ENCODE measurements at places on chromosomes 1 and 21.

- no peak for DNase-seq
Observed at GRCh38 chr1:78043436-78043835, 2.3 kb upstream of the GIPC2 start.

GRCh38 chr1:230641346-230641745, 935 bp upstream of the COG2 start:
- DNase-seq = no peak

- no peak for DNase-seq
Observed at GRCh38 chr1:226577401-226578180, 29.0 kb downstream of the STUM start.

- DNase-seq = no peak
Observed at GRCh38 chr1:22291494-22291893, 148.6 kb upstream of the WNT4 start.

DNA sequence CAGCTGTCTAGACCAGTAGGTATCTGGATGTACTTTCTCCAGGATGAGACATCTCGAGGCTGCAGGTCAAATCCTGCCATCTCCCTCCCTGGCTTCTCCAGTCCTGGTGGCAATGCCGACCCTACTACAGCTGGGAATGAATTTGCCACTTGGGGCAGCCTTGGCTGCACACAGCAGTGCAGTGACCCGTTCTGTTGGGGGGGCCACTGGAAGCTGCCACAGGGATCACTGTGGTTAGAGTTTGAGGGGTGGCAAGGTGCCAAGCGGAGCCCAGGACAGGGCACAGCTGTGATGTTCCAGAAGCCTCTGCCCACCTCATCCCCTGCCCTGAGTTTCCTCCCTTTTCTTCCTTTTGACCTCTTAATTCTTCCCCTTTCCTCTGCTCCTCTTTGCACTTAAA, 17.1 kb downstream of the COL6A2 start:
- DNase-seq = no peak

DNA sequence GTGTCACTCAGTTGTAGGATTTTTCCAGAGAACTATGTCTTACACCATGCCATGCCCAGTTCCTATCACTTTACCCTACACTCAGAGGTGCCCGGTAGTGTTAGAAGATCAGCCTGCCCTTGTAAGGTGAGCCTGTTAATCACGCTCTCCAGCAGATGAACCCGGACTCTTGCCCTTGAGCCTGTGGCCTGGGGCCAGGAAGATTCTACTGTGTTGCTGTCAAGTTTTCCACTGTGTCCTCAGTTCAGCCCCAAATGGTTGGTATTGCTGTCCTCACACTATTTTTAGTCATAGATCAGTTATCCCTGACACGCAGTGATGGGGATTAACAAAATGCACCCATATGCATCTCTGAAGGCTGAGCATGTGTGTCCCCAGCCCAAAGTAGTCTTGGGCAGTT, 105.0 kb upstream of the SPAG17 start:
- DNase-seq = no peak

DNA sequence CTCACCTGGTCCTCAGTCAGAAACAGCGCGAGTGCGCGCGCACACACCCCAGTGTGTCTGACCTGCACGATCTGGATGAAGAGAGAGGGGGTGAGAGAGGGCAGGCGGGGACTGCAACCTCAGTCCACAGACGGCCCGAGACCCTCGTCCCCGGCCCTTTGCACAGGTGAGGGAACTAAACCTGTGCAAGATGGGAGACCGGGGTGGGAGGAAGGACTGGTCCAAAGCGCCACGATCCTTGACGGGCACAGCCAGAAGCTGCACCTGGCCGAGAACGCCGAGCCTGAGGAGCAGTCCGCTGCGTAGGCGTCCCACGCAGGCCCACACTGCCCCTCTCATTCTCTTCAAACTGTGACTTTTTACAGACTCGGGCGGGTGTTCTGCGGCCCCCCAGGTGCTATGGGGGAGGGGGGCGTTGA, 519 bp upstream of the IQCC start:
- DNase-seq = no peak

DNA sequence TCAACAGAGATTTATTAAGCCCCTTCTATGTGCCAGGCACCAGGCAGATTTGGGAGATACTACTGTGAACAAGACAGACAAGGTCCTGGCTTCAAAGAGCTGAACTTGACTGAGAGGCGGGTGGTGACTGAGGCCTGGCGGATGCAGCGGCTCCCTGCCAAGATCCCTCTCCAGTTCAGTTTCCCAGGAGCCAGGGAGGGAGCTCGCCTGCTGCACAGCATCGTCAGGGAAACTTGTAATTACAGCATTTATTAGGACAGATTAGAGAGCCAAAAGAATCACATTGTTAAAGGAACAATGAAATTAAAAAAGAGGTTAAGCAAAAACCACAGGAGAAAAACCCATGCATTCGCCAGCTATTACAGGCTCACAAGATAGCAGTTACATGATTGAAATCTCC, 55.3 kb downstream of the ETS2 start:
- DNase-seq = no peak

DNA sequence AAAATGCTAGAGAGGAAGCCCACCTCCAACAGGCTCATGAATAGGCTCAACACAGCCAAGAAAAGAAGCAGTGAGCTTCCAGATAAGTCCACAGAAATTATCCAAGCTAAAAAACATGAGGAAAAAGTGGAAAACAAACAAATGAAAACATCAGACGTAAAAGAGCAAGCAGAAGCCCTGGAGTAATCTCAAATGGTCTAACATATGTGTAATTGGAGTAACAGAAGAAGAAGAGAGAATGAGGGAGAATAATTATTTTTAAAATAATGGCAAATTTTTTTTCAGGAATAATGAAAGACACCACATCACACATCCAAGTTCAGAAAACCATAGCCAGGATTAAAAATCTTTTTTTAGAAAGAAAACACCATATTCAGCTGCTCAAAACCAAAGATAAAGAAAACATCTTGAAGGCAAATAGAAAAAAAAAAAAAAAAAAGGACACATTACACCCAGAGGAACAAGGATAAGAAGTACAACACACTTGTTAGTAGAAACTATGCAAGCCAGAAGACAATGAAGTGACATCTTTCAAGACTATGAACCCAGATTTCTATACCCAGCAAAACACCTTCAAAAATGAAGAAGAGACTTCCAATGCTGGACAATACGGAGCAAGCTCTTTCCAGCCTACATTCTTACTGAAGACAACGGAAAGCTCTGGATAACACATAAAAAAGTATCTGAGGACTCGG, 10.6 kb upstream of the SUMO3 start:
- no peak for DNase-seq

DNA sequence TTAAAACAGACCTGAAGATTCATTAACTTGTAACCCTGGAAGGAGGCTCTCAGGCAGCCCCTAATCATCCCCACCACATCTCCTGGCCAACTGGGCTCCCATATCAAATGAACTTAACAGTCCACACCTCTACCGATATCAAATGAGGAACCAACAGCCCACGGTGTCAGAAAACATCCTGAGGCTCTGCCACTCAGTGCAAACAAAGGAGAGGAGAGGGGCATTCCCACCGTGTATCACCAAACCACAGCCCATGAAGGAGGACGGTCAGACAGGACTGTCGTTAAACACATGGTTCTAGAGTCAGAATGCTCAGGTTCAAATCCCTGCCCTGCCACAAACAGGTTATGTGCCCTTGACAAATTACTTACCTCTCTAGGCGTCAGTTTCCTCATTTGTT, 52.5 kb downstream of the ERI3 start:
- no peak for DNase-seq

- no peak for DNase-seq
Observed at GRCh38 chr1:178529364-178530036, 16.6 kb downstream of the TEX35 start.

- DNase-seq = no peak
Observed at GRCh38 chr21:26698416-26698815, 125.3 kb upstream of the CYYR1 start.

DNA sequence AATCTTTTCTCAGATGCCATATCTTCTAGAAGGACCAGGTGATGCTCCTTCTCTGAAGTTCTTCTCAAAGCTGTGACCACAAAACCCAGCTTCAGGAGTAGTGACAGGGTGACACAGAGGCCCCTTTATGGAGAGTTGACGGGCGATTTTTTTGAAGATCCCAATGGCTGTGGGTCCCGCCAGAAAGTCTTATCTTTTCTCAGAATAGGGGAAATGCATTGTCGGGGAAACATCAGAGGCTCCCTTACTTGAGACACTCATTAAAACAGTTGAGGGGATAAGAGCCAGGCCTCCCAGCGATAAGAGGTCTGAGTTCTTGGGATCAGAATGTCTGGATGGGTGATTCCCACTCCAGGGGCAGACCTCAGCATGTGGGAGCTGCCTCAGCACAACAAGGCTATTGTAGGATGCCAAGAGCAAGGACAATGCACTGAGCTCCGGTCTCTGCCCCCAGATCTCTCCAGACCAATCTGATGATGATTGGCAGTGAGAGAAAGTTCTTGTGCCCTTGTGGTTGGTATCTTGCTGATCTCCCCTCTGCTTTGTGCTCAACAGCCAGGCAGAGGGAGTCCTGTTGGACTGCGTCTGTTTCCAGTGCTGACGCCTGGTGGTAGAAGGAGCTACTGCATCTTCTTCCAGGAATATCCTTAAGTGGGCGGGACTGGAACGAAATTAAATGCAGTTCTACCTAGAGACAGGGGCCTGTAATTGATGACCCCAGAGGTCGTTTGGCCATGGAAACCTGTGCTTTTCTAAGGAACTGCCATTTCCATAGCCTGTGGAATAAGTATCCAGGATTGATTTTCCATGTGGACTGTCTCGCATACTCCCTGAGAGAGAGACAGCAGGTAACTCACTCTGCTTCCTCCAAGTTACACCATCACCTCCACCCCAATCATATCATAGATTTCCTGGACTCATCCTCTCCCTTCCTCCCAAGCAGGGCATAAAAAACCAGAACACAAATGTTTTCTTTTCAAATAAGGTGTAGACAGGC, 6.8 kb upstream of the ACKR1 start:
- DNase-seq = peak; percentile 12

DNA sequence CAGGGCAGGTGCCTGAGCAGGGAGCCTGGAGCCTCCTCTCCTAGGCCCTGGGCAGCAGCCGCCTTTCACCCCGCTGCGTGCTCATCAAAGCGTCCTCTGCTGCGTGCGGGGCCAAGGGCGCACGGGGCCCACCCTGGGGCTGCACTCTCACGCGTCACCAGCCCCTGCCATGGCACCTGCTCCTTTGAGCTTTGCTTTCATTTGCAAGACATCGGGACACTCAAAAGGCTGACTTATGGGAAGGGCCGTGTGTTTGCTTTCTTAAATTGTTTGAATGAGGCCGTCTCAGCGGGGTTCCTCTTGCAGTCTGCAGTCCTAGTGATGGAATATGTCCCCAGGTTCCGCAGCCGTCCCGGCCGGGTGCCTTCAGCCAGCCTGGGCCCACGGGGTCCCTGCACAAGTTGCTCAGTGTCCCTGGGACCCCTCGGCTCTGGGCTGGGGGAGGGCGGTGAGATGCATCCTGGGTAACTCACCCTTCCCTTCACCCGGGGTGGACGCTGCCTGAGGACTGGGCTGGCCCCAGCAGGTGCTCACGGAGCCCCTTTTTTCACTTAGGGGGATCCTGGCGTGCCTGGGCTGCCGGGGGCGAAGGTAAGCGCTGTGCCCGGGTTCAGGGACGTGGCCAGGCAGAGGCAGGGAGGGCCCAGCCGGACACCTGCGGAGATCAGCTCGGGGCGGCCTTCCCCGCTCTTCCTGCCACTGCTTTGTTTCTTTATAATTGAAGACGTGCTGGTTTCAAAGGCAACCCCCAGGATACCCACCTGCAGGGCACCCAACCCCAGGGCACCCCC, 53.1 kb downstream of the SLC19A1 start:
- DNase-seq = no peak

DNA sequence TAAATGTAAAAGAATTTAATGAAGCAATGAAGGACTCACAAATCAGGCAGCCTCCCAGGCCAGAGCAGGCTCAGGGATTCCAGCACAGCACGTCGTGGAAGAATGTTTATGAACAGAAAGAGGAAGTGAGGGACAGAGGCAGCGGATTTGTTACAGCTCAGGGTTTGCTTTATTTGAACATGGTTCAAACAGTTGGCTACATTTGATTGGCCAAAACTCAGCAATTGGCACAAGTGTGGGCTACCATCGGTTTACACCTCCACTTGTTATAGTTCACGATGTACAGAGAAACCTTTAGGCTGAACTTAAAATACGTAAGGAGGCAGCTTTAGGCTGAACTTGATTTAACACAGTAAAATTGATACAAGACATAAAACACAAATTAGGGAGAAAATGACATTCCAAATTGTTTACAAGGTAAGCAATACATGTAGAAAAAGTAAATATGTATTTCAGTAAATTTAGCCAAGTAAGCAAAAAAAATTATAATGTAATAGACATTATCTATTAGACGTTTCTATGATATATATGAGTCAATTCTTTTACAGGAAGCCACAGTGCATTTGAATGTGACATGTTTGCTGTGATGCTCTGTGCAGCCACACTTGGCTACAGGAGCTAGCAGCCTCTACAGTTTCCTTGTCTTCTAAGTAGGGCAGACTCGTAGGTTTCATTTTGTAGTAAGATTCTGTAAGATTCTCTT, 126.5 kb downstream of the ADSS2 start:
- no peak for DNase-seq

DNA sequence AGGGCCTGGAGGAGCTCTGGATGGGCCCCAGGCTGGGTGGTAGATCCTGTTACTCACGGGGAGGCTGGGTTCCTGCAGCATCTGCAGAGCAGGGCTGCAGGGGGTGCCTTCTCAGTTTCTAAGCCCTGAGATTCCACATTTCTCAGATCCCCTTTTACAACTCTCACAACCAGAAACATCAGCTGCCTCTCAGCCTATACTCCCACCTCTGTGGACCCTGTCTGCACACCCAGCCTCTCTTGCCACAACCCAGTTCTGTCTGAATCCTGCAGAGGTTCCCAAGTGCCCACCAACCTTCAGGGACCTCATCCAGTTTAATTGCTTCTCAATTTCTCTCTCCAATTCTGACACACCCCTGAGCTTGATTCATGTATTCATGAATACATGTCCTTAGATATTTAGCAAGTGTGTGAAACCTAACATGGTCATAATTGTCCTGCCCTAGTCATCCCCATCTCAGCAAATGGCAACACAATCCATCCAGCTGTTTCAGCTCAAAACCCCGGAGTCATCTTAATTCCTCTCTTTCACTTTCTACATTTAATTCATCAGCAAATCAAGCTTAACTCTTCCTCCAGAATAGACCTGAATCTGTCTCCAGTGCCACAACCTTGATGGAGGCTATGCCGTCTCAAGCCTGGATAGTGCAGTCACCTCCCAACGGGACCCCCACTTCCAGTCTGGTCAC, 57.0 kb upstream of the NEK2 start:
- DNase-seq = no peak
